Activated CD4-positive, alpha-beta T cell treated with anti-CD3 and anti-CD28 coated beads, Interleukin-2, Interleukin-4, amounts not matched to agents 100 ng/mL and 50 ng/mL, durations not matched to agents 16 hours and 8 hours (primary cell): ENCODE measurements at places on chromosomes 5 and 9.

GRCh38 chr9:27726244-27727081, 153.2 kb upstream of the C9orf72 start:
- DNase-seq: peak; percentile 66

- DNase-seq: no peak
These were observed 78.4 kb downstream of the FRMD3 start for GRCh38 chr9:83459830-83460229.

DNA sequence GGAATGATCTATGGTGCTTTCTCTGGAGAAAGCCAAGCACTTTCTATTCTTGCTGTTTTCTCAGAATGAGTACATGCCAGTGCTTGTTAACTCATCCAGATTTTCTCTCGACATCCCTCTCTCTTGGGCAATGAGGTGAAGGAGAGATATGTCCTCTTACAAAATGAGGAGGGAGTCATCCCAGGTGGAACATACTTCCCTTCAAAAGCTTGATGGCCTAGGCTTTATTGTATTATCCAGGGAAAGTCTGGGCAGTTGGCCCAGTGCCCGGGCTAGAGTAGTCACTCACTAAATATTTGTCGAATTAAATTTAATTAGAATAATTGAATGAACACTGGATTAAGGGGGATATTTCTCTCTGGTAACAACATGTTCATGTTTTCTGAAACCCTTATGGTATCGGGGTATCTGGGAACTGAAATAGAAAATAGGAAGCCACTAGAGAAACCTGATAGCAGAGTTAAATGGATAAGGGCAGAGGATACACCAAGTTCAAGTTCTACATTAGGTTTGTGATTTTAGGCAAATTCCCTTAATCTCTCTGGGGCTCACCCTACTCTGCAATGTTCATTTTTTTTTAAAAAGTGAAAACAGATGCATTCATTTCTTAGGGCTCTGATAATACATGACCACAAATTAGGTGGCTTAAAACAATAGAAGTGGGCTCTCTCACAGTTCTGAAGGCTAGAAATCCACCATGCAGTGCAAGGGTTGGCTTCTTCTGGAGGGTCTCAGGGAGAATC, 99.6 kb downstream of the LIFR start:
- no peak for DNase-seq

- no peak for DNase-seq
These were observed 287.9 kb upstream of the ZNF608 start for GRCh38 chr5:125034331-125034730.
